T-helper 2 cell treated with Interferon-gamma antibody and Interleukin-4, amounts not matched to agents 5 μg/mL and 100 μg/mL, for 36 hours (primary cell): ENCODE measurements at places on chromosomes 4 and X.

DNA sequence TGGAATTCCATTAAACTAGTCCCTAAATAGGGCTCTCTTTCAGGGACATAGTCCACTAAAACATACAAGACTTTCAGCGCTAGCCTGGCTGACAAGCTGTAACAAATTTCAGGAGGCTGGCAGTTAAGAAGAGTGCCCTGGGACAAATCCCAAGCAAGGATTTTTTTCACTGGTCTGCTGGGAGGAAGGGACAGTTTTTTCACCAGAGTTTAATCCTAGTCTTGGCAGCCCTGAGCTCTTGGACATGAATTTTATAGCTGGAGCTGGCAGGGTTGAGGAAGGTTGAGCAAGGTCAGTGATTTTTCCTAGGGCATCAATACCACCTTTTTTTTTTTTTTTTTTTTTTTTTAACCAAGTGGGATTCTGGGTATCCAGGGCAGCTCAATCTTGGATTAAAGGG lies 184.4 kb downstream of the SH2D1A start:
- DNase-seq, result no peak

GRCh38 chr4:67327245-67328017 lies 217.9 kb downstream of the CENPC start:
- DNase-seq, result peak; percentile 10

DNA sequence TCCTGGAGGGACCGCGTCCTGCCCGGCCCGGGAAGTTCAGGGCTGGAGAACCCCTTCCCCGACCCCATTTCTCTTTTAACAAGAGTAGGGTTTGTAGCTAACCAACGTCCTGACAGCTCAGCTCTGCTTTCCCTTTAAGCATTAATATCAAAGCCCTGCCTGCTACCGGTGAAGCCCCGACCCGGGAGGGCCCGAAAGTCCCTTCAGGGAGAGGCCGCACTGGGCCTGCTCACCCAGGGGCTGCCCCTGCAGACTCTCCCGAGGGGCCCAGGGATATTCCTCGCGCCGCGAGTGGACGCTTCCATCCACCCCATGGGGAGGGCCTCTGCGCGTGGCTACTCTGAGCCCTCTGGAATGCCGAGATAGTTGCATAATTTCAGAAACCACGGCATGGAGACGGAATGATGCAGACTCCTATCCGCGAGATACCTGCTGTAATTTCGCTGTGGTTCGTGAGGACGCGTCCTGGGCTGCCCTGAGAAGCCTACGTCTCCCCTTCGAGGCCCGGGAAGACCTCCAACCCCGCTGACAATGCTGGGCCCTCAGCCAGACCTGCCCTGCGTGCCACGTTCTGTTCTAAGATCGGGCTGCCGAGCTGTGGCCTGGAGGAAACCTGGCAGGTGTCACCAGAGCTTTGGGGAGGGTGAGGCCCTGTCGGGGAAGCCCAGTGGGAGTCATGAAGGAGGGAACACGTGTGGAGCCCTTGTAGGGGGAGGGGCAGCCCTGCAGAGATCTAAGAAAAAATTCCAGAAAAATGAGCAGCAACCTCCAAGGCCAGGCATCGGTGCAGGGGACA lies 999 bp upstream of the CTBP1 start:
- DNase-seq, result no peak

GRCh38 chr4:40401631-40402030 lies 66.5 kb downstream of the CHRNA9 start:
- DNase-seq, result no peak

DNA sequence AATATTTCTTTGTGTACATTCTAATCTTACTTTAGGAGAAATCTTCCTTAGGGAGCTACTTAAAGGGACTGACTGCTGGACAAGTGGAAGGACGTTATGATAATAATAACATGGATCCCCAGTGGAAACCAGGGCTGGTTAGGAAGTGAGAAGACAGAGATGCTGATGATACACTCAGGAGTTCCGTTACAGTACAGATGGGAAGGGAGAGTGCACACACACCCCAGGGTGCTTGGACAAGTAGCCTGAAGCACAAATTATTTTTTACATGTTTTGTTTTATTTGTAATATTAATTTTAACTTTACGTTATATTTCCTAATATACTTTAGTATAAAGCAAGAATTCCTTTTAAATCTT lies 84.1 kb downstream of the BMPR1B start:
- no peak for DNase-seq

DNA sequence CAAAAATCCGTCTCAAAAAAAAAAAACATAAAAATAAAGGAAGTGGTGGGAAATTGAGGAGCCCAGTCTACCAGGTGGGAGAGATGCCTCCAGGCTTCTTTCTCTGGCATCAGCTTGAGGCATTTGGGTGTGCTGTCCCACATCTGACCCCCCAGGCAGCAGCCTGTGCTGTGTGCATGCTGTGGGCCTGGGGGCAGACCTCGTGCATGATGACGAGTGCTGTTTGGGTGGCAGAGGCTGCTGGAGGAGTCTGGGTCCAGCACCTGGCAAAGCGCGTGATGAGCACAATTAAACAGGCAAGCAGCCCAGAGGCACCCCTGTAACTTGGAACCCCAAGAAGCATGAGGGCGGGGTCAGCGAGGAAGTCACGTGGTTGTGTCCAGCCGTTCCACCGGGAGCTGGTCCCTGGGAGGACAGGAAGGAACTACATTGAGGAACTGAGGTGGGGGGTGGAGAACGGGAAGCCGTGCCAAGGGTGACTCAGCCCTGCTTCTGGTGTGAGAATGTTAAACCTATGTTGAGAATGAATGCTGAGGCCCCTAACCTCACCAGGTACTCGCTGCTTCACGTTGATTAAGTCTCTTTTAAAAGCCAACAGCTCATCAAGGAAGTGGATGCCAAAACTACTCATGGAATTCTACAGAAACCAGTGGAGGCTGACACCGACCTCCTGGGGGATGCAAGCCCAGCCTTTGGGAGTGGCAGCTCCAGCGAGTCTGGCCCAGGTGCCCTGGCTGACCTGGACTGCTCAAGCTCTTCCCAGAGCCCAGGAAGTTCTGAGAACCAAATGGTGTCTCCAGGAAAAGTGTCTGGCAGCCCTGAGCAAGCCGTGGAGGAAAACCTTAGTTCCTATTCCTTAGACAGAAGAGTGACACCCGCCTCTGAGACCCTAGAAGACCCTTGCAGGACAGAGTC lies 6.1 kb downstream of the TACC3 start:
- DNase-seq, result no peak

GRCh38 chrX:103792916-103793544 lies 16.4 kb downstream of the PLP1 start:
- DNase-seq, result no peak

- no peak for DNase-seq
Measured at GRCh38 chr4:71231129-71232055, 107.4 kb upstream of the SLC4A4 start.

DNA sequence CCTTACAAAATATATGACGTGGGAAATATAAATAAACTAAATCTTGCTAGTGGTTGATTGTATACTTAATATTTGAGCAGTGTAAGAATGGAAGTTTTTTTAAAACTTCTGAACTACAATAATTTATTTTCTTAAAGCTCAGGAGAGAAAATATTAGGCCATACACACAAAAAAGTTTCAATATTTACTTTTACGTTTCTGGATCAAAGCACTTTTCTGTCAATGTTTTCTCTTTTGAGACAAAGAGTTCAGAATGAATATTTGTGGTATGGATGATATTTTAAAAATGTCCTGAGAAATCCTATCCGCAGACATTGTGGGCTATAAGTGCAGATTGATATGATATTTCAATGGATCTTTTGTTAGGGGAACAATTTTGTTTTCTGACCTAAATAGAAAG lies 109.9 kb downstream of the TLL1 start:
- DNase-seq, result no peak

DNA sequence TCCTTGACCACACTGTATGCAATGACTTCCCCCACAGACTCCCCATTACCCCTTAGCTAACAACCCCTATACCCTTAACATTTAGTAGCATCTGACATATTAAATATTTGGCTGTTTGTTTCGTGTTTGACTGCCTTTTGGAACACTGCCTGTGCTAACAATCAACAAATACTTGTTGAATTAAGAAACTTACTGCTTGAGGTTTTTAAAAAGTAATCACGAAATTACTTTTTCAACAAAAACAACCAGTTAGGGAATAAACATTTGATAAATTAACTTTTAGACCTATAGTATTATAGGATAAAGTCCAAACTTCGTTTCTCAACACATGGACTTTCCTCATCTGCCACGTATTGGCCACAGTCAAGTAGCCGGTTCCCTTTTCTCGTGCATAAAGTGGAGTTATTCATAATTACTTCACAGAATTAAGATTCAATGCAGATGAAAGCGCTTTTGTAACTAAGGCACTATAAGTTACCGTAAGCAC lies 555 bp upstream of the ELMOD2 start:
- no peak for DNase-seq

DNA sequence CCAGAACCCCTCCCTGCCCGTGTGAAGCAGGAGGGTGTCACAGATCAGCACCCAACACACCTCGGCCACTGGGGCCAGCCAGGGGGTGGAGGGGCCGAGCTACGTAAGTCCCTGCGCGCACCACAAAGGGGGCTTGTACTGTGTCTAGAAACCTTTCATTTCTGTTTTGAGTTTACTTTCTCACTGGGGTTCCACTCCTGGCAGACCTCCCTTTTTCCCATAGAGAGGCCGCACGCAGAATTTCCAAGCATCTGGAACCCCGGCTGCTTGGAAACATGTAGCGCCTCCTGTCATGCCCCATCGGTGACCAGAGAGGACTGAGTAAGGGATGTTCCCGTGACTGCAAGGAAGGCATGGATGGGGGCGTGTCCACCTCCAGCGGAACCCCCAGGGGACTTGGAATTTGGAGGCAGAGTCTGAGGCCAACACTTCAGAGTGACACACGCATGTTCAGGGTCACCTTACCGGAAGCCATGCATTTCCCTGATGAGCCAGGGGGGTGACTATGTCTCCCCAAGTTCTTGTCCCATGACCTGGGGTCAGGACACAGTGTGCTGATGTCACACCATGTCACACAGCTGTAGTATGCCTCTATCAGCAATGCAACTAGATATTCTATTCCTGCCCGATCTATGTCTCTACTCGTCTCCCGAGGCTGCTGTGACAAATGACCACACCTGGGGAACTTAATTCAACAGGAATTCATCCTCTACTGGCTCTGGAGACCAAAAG lies 105.3 kb downstream of the DHRSX start:
- no peak for DNase-seq

DNA sequence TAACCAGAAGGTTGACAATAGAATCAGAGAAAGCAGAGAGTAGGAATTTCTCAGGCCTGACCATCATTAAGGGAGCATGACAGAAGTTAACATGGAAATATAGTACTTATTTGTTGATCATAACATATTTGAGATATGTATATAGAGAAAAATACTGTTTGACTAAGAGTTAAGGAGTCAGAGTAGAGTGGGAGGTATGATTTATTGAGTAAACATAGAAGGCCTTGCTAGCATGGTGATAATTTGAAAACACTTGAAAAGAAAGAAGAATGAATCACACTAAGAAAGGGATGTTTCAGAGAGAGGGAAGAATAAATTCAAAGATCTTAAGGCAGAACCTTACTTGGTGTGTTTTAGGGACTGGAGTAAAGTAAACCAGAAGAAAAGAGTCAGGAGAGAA lies 437.2 kb upstream of the TECRL start:
- no peak for DNase-seq

DNA sequence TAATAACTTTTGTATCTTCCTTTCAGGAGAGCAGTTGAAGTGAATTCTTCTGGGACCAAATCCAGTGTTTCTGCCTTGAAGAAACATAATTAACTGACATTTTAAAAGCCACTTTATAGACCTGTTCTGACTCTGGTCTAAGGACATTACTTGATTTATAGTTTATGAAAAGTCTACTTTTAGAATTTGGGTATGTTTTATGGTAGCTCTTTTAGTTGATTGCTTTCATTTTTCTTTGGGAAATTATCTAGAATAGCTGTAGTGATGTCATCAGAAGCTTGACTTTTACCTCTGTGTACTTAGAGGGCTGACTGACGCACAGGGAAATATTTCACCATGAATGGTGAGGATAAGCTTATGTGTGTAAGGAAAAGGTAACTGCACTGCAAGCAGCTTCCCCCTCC lies 131.8 kb upstream of the LIMCH1 start:
- DNase-seq, result no peak

GRCh38 chrX:108105473-108105872 lies 13.9 kb downstream of the ATG4A start:
- DNase-seq, result no peak

DNA sequence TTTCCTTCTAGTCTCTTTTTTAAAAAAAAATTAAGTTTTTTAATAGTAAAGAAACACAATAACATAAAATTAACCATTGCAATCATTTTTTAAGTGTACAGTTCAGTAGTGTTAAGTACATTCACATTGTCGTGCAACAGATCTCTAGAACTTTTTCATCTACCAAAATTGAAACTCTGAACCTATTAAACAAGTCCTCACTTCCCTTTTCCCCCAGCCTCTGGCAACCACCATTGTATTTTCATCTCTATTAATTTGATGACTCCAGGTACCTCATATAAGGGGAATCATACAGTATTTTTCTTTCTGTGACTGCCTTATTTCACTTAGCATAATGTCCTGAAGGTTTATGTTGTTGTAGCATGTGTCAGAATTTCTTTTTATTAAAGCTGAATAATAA lies 31.8 kb downstream of the MSL3 start:
- no peak for DNase-seq

GRCh38 chr4:122681568-122681967 lies 50.9 kb upstream of the BBS12 start:
- DNase-seq, result no peak

GRCh38 chr4:55729351-55730279 lies 90.0 kb upstream of the EXOC1L start:
- DNase-seq, result no peak

DNA sequence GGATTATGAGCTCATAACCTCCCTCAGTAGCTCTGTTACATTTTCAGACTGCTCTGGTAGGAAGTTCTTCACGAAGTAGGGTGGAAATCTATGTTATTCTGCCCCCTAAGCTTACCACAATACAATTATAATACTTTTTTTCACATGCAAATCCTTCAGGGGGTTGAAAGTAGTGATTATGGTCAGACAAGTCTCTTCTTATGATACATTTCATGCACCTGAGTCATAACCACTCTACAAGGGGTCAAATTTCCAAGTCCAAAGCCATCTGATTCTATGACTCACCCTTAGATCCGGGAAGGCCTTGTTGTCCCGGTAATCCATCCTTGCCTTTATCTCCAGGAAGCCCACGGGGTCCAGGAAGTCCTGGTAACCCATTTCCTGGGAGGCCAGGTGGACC lies 95.2 kb downstream of the ATG4A start:
- DNase-seq, result no peak

GRCh38 chr4:28010577-28011240 lies 1150.1 kb downstream of the STIM2 start:
- DNase-seq, result no peak

GRCh38 chr4:183185559-183185958 lies 86.5 kb downstream of the WWC2 start:
- DNase-seq, result no peak

DNA sequence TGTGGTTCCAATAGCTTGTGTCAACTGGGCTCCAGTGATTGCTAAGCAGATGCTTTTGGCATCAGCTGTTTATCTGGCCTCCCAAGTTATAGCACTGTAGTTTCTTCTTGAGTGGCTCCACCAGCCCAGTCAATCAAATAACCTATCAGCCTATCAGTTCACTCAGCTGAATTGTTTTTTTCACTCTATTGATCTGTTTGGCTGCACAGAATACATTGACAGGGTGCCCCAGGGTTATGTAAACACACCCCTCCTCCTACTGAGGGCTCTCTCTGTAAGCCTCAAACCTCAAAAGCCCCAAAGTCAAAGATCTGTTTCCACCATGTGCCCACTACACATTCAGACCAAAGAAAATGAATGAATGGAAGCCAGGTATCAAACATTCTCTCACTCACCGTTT lies 214.0 kb downstream of the HS6ST2 start:
- DNase-seq, result no peak
